ENCODE measurements at places on chromosomes 5 and 9.

GRCh38 chr5:2378976-2379375, 372.5 kb downstream of the IRX2 start:
- no peak for DNase-seq

GRCh38 chr9:133773889-133774655, 35.9 kb upstream of the SARDH start:
- DNase-seq = no peak

DNA sequence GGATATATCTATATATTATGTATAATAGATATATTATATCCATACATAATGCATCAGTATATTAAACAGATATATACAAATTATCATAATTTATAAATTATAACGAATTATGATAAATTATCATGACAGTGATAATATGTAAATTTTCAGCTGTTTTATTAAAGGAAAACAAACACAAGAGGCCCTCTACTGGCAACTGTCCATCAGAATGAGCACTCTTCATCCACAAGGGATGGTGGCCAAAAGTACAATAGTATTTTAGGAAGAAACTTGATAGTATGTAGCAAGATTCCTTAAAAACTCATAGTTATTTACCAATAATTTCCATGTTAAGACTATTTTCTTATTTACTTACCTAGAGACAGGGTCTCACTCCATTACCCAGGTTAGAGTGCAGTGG, 113.3 kb upstream of the LPAR1 start:
- no peak for DNase-seq

DNA sequence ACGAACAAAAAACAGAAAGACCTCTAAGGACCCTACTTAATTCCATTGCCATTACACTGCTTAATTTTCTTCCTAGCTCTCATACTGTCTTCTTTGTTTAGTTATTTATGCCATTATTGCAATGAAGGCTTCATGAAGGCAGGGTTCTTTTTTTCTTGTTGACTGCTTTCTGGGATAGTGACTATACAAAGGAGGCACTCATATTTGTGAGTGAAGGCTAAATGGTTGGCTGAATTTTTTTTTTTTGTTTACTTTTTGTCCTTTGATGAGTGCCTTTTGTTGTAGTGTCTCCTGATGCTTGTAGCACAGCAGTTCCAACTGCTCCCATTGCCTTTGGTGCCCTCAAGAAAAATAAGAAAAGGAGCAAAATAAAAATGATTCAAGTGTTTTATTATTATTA, 17.8 kb downstream of the CTNNA1 start:
- no peak for DNase-seq

GRCh38 chr5:23820765-23821471, 313.5 kb downstream of the PRDM9 start:
- no peak for DNase-seq

- no peak for DNase-seq
These were observed 121.8 kb upstream of the ELL2 start for GRCh38 chr5:96083361-96083881.

DNA sequence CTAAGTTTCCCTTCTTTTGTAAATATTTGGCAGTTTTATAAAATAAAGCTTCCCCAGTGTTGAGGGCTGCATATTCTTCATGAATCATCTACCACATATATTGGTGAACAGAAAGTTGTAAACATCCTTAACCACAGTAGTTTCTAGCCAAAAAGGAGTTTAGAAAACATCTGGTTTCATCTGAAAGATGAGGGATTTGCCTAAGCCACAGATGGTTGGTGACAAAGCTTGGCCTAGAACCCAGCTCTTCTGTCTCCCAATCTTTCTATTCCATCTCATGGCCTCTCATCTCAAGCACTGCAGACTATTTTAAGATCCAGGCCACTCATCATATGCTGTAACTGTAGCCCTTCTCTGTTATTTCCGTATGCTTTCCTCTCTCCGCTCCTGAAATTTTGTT, 232.3 kb upstream of the TRPM3 start:
- DNase-seq = no peak

- DNase-seq = no peak
These were observed 134.7 kb downstream of the COL23A1 start for GRCh38 chr5:178455480-178455835.

DNA sequence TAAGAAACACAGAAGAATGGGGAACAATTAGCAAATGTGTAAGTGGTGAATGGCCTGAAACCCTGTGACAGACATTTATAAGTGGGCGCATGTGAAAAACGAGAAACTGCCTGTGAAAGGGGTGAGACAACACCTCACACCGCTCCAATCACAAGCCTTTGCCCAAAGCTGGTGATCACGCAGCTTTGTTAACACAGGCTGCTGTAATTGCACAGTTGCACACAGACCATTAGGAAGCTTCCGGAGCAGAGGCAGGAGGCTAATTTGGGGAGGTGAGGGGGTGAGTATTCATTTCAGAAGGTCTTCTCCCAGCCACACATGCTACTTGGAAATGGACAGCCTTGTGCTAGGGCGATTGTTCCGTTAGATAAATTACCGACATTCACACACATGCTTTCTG, 294.0 kb downstream of the MED10 start:
- DNase-seq = no peak
